Memory B cell (primary cell): ENCODE measurements at places on chromosomes 5 and 9.

DNA sequence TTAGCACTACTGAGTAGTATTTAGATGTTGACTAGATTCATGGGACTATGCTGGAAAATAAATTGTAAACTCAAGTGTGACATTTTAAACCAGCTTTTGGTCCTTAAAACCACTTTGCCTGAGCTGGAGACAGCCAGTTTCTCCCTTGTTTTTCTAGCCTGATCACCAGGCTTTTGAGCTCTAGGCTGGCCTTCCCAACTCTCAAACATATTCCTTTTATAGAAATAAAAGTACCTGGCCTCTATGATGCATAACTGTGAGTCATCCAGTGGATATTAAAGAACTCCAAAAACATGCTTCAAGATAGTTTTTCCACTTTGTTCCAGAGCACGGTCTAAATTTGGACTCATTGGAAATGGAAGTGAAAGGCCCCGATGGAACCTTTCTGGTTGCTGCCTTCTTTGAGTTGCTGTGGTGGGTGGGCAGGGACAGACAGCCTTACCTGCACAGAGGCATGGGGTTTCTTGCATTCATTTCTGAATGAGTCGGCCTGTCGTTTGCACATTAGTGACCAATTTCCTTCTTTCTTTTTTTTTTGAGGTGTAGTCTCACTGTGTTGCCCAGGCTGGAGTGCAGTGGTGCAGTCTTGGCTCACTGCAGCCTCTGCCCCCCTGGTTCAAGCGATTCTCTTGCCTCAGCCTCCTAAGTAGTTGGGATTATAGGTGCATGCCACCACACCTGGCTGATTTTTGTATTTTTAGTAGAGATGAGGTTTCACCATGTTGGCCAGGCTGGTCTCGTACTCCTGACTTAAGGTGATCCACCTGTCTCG lies 43.1 kb downstream of the TRIO start:
- DNase-seq, result no peak

- DNase-seq, result no peak
Observed at GRCh38 chr9:114116126-114116747, 17.1 kb upstream of the KIF12 start.

GRCh38 chr9:108761655-108762347 lies 94.0 kb downstream of the ACTL7B start:
- peak; percentile 25 for DNase-seq

DNA sequence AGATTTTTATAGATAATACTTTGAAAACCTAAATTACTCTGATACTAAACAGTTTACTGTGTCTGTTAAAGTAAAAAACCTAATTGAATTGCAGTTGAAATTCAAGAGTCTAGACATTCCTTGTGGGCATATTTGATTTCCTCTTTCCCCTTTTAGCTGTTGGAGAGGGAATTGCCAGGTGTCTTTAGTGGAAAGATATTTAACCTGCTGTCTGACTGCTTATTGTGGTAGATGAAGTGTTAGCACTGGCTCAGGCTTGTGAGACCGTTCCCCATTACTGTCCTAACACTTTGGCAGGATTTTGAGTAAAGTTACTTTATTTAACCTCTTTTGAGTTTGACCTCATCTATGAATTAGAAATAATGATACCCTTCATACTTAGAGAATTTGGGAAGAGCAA lies 16.4 kb downstream of the MAP3K1 start:
- no peak for DNase-seq

DNA sequence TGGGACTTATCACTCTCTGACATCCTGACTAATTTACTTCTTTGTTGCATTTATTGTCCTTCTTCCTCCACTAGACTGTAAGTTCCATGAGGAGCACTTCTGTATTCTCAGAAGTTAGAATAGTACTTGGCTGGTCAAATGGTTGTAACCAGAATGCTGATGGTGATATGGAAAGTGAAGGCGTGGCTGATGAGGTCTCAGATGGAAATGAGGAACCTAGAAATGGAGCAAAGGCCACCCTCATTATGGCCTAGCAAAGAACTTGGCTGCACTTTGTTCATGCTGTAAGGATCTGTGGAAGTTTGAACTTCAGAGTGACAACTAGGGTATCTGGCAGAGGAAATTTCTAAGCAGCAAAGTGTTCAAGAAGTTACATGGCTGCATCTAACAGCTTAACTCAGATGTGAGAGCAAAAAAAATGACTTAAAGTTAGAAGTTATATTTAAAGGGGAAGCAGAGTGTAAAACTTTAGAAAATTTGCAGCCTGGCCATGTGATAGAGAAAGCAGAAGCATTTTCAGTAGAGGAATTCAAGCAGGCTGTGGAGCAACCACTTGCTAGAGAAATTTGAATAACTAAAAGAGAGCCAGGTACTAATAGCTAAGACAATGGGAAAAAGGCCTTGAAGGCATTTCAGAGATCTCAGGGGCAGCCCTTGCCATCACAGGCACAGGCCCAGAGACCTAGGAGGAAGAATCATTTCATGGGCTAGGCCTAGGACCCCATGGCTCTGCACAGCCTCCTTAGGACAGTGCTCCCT lies 14.9 kb upstream of the SLC22A5 start:
- DNase-seq, result no peak

GRCh38 chr5:143046314-143046713 lies 276.1 kb downstream of the ARHGAP26 start:
- DNase-seq, result no peak

GRCh38 chr9:91948597-91949391 lies 1.2 kb downstream of the ROR2 start:
- no peak for DNase-seq

- DNase-seq, result no peak
Observed at GRCh38 chr5:149383399-149383798, 4.3 kb upstream of the IL17B start.

GRCh38 chr9:79673614-79674013 lies 101.8 kb downstream of the TLE4 start:
- DNase-seq, result no peak

GRCh38 chr5:24616566-24616965 lies 28.2 kb downstream of the CDH10 start:
- DNase-seq, result no peak

- no peak for DNase-seq
Observed at GRCh38 chr5:124895236-124895635, 148.8 kb upstream of the ZNF608 start.

GRCh38 chr5:64864171-64864570 lies 95.4 kb downstream of the CWC27 start:
- DNase-seq, result no peak

DNA sequence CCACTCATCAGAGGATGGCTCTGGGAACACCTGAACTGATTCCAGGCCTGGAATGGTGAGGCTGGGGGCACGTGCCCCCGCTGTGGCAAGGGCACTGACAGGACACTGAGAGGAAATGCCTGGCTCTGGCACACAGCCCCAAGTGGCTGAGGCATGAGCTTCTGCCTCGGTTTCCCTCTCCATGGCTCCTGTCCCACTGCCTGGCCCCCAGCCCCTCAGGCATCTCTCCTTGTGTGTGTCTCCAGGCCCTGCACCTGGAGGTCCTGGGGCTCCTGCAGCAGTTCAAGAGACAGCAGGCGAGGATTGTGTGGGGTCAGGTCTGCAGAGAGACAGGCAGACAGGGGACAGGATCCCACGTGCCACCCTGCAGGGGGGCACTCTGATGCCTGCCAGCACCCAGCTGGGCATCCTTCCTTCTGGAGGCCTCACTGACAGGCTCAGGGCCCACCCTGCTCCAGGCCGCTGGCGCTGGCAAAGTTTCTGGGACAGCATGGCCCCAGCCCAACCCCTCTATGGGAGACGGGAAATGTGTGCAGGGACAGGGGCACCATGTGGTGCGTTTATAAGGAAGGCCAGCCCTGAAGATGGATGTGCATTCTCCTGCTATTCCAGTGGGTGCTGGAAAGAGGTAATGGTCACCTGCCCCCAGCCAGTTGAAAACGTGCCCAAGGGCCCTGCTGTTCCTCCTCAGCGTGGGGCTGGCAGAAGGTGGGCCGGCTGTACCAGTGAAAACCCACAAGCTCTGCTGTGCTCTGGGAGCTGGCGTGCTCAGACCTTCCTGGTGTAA lies 66.0 kb downstream of the RASGEF1C start:
- no peak for DNase-seq

- DNase-seq, result no peak
Observed at GRCh38 chr5:95283761-95284571, 928 bp downstream of the MCTP1 start.

GRCh38 chr9:70672161-70672649 lies 257.7 kb upstream of the KLF9 start:
- DNase-seq, result no peak

- DNase-seq, result no peak
Observed at GRCh38 chr9:84325347-84325973, 15.1 kb downstream of the SLC28A3 start.

- peak; percentile 20 for DNase-seq
Observed at GRCh38 chr9:36748322-36748899, 175.7 kb downstream of the MELK start.
